Stimulated activated CD4-positive, alpha-beta T cell treated with anti-CD3 and anti-CD28 coated beads, TNF-alpha, amount 100 ng/mL, for 24 hours (primary cell): ENCODE measurements at places on chromosomes 2 and 18.
A peak's percentile ranks its signal among the peaks of the same experiment; 100 is the strongest.

- no peak for DNase-seq
Measured at GRCh38 chr2:113240150-113240914, 38.4 kb downstream of the PAX8 start.

DNA sequence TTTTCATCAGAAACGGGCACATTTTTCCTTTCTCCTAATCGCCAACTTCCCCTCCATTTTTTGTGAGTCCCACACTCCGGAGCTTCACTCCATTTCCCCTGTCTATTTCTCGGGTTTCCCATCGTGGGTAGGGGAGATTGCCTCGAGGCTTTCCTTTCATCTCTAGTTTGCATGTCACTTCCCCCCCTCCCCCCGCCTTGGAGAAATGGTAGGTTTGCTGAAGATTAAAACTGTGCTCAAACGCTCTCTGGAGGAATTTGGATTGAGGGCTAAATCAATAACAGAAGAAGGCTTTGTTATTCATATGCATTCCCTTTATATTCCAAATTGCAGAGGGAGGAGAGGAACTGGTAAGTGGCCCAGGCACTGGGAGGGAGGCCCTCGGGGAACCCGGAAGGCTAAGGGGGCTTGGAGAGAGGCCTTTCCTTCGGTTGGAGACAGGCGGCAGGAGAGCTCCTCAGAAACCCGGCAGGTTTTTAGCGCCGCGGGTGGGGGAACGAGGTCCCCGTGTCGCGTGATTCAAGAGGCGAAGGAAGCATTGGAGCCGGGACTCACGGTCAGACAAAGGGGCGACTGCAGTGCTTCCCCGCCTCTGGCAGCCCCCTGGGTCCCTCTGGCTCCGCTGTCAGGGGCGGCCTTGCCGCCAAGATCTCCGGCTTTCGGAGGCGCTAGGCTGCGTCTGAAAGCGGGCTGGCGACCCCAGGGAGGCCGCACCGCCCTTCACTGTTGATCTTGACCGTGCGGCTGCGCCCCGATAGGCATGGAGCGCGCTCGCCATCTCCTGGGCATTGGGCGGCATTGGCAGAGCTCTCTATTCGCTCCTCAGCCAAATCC is 2.4 kb upstream of the HOXD12 start:
- DNase-seq = peak; percentile 18

DNA sequence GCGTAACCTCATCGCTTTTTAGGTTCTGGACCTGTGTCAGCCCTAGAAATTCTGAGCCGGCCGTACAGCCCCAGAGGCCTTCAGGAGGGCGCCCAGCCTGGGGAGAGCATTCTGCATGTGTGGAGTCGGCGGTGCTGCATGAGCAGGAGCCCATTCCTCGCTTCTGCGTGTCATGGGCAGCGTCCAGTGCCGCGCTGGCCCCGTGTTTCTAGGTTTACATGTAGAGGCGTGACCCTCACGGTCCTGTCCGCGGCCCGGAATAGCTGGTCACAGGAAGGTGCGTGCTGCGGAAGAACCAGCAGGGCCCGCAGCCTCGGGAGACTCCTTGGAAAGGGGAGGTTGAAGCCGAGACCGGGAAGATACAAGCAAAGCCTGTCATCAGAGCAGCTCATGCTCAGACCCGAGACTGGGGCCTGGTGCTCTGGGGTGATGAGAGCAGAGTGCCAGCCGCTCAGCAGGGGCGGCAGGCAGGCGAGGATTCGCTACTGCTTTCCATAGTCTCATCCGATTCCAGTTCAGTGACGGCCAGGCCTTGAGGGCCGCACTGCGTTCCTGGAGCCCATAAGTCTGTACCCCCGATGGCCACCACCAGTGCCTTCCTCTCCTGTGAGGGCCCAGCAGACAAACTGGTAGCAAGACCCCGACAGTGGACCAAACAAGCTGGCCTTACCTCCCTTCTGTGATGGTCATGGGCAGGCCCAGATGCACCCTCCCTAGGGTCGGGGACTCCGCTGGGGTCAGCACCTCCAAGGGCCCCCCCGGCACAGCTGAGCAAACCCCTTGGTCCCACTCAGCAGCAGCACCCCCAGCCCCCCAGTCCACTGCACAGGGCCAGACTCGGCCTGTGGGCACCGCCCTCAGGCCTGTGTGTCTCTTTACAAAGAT is 15.6 kb upstream of the NFATC1 start:
- no peak for DNase-seq

GRCh38 chr18:35334212-35334611 is 10.0 kb downstream of the ZNF24 start:
- no peak for DNase-seq

DNA sequence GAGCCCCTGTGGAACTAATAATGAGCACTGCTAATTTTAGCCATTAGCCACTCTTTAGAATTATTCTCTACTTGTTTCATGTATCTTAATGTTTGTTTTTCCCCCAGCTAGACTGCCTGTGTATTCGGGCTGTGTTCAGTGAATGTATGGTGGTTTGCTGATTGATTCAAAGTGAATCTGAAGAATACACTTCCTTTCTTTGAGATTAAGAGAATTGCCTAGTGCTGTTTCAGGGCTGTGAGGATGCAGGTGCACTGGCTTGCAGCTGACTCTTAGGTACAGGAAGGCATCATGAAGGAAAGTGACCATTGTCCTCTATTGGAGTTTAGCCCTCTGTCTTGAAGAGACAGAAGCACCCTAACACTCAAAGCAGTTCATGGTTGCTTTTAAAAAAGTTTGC is 138.7 kb downstream of the CERS6 start:
- no peak for DNase-seq

DNA sequence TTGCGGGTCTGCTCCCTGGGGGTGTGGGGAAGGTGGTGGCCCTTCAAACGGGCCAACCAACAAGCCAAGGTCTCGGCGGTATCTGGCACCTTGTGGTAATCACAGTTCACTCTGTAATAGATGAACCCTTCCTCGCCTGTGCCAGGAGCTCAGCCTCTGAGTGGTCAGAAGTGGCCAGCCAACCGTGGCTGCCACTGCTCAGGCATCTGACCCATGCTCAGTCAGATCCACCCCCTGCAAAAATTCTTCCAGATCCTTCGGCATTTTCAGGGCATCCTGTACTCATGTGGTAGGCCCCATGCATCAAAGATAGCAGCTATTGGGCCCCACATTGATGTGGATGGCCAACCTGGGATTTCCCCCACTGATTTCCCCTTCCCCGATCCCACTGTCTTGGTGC is 39.6 kb upstream of the SERPINE2 start:
- no peak for DNase-seq

DNA sequence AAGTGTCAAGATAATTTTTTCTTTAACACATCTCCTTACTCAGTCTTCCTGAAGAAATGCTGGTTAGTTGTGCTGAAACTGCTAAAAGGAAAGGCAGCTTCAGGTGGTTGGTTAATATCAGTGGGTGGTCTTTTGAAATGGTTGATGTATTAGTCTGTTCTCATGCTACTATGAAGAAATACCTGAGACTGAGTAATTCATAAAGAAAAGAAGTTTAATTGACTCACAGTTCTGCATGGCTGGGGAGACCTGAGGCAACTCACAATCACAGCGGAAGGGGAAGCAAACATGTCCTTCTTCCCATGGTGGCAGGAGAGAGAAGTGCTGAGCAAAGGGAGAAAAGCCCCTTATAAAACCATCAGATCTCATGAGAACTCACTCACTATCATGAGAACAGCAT is 125.9 kb upstream of the CYRIA start:
- DNase-seq = no peak

GRCh38 chr18:79071503-79072210 is 2.5 kb downstream of the ATP9B start:
- DNase-seq = no peak

DNA sequence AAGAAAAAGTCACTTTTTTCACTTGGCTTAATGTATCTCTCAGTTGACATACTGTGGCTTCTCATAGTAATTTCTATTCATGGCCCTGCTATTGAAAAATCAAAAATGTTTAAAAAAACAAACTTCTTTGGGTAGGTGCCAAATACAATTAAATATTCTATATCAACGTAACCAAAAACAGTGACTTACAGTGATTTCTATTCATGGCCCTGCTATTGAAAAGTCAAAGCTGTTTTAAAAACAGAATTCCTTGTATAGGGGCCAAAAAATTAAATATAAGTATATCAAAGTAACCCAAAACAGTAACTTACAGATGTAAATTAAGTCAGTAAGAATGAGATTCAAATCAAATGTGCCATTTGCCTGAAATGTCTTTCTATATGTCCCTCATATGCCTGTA is 31.4 kb upstream of the CD302 start:
- no peak for DNase-seq

DNA sequence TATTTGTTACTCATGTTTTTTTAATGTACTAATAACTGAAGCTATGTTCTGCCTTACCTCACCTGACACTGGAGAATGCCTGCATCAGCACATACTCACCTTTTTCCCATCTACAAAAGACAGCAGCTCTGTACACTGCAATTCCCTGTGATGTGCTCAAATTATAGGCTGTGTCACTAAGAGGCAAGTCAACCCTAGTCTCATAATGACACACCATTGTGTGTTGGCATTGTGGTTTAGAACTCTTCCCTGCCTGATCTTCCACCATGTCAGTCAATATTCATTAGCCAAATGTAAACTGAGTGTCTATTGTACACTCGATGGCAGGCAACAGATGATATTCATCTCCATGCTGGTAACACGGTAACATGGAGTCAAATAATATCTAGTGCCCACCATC is 332.1 kb upstream of the TCF4 start:
- no peak for DNase-seq
